ENCODE measurements at places on chromosomes 7 and 10.

DNA sequence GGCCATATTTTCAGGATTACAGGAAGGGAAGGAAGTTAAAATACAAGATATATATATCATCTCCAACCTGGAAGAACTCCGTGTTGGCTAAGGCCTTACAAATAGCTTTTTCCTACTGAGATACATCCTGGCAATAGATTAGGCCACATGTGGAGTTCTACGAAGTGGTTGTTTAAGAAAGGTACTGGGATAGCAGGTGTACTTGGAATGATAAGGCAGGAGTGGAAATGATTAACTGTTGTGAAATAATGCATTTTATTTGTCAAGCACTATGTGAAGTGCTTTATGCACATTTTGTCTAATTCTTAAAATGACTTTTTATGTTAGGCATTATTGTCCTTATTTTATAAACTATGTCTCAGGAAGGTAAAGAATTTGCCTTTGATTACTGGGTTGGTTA is 18.9 kb upstream of the SMIM30 start:
- DNase-seq: no peak

DNA sequence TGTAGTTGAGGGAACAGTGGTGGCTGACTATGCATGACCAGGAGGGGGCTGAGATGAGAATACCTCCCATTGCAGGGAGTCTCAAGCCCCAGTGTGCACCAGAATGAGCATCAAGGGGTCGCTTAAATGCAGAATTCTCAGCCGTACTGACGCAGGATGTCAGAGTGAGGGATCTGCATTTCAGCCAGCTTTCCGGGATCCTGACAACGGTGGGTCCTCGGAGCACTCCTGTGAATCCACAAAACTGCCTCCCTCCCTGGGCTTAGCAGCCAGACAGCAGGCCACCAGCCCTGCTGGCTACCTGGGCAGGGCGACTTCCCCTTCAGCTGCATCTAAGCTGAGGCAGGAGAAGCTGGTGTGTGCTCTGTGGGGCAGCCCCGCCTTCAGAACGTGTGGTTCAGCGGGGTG is 21.8 kb upstream of the LOXL4 start:
- no peak for DNase-seq

- no peak for DNase-seq
Measured at GRCh38 chr7:128168667-128169210, 72.3 kb upstream of the LEP start.

- no peak for DNase-seq
Measured at GRCh38 chr10:110528224-110528996, 30.7 kb downstream of the DUSP5 start.

- peak; percentile 27 for DNase-seq
Measured at GRCh38 chr10:75137533-75138438, 26.3 kb downstream of the SAMD8 start.

GRCh38 chr10:110491346-110491745 is 6.4 kb upstream of the DUSP5 start:
- no peak for DNase-seq
